WTC11 (cell line): ENCODE measurements at places on chromosomes 3 and 15.

DNA sequence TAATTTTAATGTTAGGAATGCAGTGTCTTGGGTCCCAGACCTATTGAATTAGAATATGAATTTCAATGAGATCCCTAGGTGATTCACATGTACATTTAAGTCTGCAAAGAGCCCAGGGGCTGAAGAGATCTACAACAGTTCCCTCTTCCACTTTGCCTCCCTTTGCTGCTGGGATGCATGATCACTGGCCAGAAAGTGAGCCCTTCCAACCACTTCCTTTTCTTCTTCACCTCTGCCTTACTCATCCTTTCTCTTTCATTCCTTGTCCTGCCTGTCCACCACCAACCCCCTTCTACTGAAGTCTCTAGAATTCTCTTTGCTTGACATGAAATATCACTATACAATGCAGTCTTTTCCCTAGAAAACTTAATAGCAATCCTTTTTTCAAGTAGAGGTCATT is 222.4 kb upstream of the LRIG1 start:
- DNase-seq = no peak

DNA sequence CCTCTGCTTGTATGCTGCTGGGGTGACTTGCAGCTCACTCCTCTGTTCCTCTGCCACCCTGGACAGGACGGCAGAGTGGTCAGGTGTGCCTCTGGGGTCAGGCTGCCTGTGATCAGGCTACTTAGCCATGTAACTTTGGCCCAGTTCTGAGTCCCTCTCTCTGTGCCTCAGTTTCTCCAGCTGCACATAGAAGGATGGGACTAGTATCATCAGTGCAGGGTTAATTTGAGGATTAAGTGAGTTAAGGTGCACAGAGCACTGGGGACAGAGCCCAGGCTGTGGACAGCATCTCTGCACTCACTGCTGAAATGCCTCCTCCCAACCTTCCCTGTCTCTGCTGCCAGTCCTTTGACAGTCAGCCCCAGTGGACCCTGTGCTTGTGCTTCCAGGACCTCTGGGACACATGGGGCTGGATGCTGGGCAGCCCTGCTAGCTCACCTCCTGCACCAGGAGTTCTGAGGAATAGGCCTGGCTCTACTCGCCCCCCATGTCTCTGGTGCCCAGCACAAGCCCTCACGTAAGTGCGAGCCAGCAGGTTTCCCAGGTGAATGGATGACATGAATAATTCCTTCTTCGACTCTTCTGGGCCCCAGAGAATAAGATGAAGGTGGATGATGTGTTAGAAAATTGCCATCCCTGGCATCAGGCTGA is 19.3 kb upstream of the PRR23E start:
- DNase-seq = no peak

GRCh38 chr15:57751177-57751800 is 44.8 kb downstream of the POLR2M start:
- DNase-seq = no peak

- no peak for DNase-seq
Measured at GRCh38 chr3:124393340-124393739, 336.9 kb upstream of the UMPS start.

- no peak for DNase-seq
Measured at GRCh38 chr3:169998668-169999131, 32.1 kb downstream of the SEC62 start.

DNA sequence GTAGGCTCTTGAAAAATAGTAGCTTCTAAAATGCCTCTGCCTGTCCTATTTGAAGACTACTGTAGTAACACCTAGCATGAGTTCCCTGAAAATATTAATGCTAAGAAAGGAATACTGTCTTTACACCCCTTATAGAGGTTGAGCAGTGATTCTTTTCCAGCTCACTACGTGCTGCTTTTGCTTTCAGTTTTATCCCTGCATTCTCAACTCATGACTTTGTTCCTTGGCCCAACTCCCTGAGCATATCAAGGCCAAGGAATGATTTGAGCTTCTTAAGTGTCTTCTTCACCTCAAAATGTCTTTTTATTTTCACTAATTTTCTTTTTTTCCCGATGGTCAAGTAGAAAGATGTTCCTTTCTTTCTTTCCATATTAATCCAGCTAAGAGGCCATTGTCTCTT is 16.5 kb upstream of the P2RY13 start:
- DNase-seq = no peak

DNA sequence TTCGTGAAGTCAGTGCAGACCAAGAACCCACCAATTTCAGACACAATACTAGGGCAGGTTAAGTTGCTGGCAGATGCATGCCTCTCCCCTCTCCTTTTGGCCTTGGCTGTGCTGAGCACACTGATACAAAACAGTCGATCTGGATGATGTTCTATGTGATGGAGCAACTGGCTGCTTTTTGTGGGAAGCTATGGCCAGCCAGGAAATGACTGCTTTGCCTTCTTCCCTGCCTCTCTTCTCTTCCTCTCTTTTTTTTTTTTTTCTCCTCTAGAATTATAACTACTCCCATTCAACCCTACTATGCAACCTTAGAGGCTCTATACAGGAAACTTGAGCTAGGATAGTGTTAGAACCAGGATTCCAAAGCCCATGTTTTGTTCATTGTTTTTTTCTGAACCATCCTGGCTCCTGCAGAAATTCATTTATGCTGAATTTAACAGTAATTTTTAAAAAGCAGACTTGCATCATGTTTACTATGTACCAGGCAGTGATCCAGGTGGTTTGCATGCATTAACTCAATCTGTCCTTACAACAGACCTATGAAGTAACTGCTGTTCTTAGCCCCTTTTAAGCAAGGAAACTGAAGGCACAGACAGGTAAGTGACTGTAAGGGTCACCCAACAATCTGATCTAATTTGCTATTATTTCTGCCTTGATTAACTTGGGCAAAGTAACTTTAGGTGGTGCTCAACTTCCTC is 62.9 kb downstream of the PLD1 start:
- no peak for DNase-seq
